ENCODE measurements at places on chromosomes 5 and 9.

DNA sequence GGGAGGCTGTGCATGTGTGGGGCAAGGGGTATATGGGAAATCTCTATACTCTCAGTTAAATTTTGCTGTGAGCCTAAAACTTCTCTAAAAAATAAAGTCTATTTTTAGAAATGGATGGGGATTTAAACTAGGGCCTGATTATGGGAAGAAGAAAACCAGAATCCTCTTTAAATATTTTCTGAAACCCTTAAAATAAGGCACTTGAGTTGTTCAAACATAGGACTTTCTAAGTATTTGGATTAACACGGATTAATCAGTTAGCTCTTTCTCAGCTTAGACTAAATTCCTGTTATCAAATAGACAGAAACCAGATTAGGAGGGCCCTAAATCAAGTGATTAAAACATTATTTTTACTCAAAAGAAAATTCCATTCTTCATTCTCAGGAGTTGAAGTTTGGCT is 438.4 kb downstream of the EFNA5 start:
- no peak for DNase-seq

DNA sequence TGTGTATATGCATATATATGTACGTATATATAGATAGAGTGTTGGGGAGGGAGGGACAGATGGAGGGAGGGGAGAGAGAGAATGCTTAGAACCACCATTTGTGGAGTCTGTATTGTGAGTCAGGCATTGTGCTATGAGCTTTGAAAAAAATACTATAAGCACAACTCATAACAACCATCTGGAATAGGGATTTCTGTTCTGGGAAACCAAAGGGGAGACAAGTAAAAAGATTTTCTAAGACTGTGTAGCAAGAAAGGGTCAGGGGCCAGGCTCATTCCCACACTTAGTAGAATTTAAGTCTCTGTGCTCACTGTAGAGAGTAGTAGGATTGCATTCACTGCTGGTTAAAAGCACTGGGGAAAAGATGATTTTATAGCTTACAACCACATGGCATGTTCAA is 202.3 kb upstream of the SGCD start:
- DNase-seq, result peak; percentile 31

DNA sequence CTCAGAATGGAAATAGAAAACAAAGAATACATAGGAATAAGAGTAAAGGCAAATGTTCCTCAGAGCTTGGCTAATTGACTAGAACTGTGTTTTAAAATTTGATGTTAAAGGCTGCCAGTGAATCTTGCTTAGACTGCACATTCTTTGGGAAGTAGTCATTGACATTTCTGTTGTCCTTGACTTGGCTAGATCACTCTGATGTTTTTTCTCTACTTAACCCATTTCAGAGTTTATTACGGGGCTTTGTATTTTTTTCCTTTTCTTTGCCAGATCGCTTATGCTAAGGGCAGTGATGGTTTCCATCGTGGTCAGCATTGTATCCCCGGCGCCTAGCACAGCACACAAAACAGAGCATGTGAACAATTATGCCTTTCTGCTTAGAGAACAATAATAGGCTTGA is 1126.7 kb upstream of the CDH9 start:
- peak; percentile 64 for DNase-seq

GRCh38 chr5:54829676-54830535 is 155.5 kb downstream of the ESM1 start:
- DNase-seq, result peak; percentile 79

DNA sequence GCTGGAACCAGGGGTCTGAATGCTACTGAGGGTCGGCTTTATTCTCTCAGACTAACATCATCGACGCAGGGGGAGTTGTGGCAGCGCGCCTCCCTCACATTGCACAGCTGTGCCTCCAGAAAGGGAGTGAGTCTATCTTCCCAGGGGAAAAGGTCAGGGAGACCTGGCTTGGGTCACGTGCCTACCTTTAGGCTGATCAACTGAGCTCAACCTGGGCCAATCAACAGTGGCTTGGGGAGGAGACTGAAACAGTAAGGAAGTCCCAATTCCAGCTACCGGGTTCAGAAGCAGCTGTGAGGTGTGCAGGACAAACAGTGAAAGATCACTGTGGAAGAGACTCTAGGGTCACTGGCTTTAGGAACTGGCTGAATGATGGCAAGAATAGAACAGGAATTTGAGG is 14.3 kb downstream of the SNX30 start:
- no peak for DNase-seq

GRCh38 chr5:177972613-177973012 is 23.4 kb downstream of the PROP1 start:
- DNase-seq, result no peak

- DNase-seq, result no peak
These were observed 25.9 kb upstream of the TTC39B start for GRCh38 chr9:15332939-15333338.

GRCh38 chr5:95743232-95743631 is 12.1 kb downstream of the RHOBTB3 start:
- no peak for DNase-seq

DNA sequence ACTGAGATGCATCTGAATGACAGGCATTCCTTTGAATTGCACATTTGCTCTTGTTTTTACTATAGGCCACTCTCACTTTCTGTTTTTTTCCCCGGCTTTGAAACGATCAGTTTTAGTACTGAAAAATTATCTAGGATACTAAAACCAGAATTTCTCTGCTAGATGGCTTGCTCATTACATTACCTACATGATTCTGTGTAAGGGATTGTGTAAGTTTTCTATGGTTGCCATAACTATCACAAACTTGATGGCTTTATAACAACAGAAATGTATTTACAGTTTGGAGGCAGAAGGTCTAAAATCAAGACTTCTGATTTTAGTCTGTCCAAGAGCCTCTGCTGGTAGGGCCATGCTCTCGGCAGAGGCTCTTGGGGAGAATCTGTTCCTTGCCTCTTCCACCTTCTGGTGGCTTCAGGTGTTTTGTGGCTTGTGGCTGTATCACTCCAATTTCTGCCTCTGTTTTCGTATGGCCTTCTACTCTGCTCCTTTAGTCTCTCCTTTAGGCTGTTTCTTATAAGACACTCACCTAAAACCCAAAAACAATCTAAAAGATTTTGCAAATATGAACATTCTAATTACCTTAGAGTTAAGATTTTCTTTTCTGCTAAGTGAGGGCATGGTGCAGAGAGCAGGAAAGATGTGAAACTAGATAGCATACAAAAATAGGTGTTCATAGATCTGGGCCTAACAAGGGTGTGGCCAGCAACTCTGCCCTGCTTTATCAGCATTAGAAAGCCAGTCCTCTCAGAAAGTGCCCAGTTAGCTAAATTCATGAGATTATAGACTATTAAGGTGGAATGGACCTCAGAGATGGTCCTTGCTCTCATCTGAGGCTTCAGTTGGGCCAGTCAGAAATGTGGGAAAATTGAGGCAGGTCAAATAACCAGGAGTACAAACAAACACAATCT is 93.3 kb upstream of the CDKN2B start:
- no peak for DNase-seq

- no peak for DNase-seq
These were observed 53.8 kb downstream of the MVB12B start for GRCh38 chr9:126380447-126380846.

- DNase-seq, result no peak
These were observed 178.1 kb upstream of the CDH9 start for GRCh38 chr5:27216367-27216950.

- DNase-seq, result no peak
These were observed 37.1 kb downstream of the FBXW11 start for GRCh38 chr5:171969288-171969880.

All from muscle of leg (tissue), 16 donors.